Stimulated activated CD8-positive, alpha-beta memory T cell treated with anti-CD3 and anti-CD28 coated beads, Interleukin-4, amount 100 ng/mL, for 1 hour (primary cell): ENCODE measurements at places on chromosomes 1 and 21.

- no peak for DNase-seq
Observed at GRCh38 chr1:146010126-146010738, 11.3 kb downstream of the HJV start.

DNA sequence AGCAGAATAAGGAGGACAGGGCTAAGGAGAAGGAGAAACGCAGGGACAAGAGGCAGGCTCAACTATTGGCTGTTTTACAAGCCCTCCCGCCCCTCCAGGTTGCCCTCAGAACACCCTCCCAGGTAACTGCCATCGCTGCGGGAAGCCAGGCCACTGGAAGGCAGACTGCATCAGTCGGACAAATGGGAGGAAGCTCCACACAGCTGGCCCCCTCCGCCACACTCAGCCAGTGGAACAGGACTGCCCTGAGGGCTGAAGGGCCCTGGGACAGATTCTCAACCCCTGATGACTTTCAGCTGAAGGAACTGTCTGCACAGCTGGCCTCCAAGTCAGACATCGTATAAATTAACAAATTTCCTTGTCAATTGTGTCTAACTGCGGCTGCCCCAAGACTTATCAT, 21.8 kb downstream of the LRRC3 start:
- DNase-seq, result no peak

- no peak for DNase-seq
Observed at GRCh38 chr1:241638909-241639622, 1.1 kb downstream of the CHML start.

DNA sequence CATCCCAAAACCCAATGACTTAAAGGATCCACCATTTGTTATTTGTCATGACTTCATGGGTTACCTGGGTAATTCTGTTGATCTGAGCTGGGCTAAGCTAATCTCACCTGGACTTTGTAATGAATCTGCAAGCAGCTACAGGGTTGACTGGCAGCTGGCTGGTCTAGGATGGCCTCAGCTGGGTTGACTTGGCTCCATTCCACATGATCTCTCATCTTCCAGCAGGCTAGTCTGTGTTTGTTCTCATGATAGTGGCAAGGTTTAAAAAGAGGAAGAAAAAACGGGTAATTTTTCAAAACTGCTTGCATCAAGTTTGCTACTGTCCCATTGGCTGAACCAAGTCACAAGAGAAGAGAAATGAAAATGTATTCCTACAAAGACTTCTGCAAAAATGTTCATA, 24.8 kb upstream of the ZMYM4 start:
- DNase-seq, result no peak

- no peak for DNase-seq
Observed at GRCh38 chr1:88549536-88549935, 134.5 kb upstream of the PKN2 start.
